A549 treated with ZK216348 at 1 μM for 4 hours (cell line): ENCODE measurements at places on chromosomes 16 and 17. TPM values are rescaled to one million over a fixed set of nuclear protein-coding genes. Genes with fewer than 3 reads are reported as not detected.

PIK3R6 gene
- total RNA-seq, result 0.07 TPM in 1 of 5 replicates, not detected in the others

MYL4 gene
- 0.33 TPM in 2 of 5 replicates, not detected in the others for total RNA-seq

TBC1D26 gene
- not detected in 5 replicates for total RNA-seq

CLEC10A gene
- total RNA-seq, result not detected in 5 replicates

DCAF7 gene
- 39.8 to 65.6 TPM (median 59.4 TPM) in 5 replicates for total RNA-seq

EPOP gene
- total RNA-seq, result 10.9 to 15.5 TPM (median 13.1 TPM) in 5 replicates

ABCC3 gene
- 97.9 to 174 TPM (median 149 TPM) in 5 replicates for total RNA-seq

NFATC2IP gene
- 15.6 to 33.0 TPM (median 28.7 TPM) in 5 replicates for total RNA-seq

TMEM204 gene
- not detected in 5 replicates for total RNA-seq

LIMD2 gene
- 5.9 to 15.6 TPM (median 13.4 TPM) in 5 replicates for total RNA-seq

FAM171A2 gene
- 1.3 to 5.2 TPM (median 4.5 TPM) in 5 replicates for total RNA-seq

CIAO3 gene
- 16.4 to 29.7 TPM (median 25.3 TPM) in 5 replicates for total RNA-seq
